ENCODE measurements at places on chromosomes 6 and 20. TPM values are rescaled to one million over a fixed set of nuclear protein-coding genes. Genes with fewer than 3 reads are reported as not detected.

- H3K4me3 ChIP-seq: no peak overlapping the region
- H3K36me3 ChIP-seq: peaks cover 4% of the 10 kb centered on the region
- H3K27ac ChIP-seq: no peak overlapping the region
- H3K27me3 ChIP-seq: no peaks in the 10 kb centered on the region
- no peak for DNase-seq
Observed at GRCh38 chr20:19991308-19991707, 25.9 kb upstream of the NAA20 start.

DNA sequence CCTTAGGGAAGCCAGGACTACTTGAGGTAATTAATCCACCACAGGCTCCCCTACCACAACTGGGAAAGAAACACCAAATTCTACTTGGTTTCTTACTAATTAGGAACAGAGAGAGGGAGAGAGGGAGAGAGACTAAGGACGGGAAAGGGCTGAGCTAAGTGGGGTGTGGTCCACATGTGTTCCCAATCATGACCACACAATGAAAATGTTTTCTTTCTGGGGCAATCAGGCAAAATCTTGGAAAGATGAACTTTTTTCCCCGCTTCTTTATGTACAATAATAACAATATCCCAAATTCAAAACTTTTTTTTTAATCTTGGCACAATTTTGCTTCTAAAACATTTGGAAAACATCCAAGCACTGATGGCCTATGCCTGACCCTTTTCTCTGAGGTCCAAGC lies 734.4 kb downstream of the MAFB start:
- no peak for DNase-seq
- H3K27ac ChIP-seq: no peak overlapping the region
- H3K4me3 ChIP-seq: no peak overlapping the region
- H3K4me1 ChIP-seq: no peaks in the 10 kb centered on the region
- H3K27me3 ChIP-seq: no peaks in the 10 kb centered on the region
- no peaks in the 10 kb centered on the region for H3K36me3 ChIP-seq

- no peak for DNase-seq
- H3K27me3 ChIP-seq: no peaks in the 10 kb centered on the region
- no peak overlapping the region for H3K4me3 ChIP-seq
- no peaks in the 10 kb centered on the region for H3K36me3 ChIP-seq
Observed at GRCh38 chr6:21438986-21439352, 154.6 kb upstream of the SOX4 start.

HLA-B gene
- total RNA-seq: 346 TPM

DNA sequence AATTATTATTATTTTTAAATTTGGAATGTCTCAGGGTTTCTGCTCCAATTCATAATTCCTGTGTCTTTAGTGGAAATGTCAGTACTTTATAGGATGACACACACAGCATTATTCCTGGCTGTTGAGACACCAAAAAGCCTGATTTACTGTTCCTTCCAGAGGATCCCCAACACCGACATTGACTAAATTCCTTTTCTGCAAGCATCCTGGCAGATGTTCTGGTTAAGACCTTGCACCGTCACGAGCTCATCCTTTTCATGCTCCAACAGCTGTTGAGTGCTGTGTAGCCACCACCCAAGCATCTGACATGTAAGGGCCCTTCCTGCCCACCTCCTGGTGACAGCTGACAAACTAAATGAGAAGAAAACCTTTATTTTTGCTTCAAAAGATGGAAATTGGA lies 284.3 kb upstream of the SULF2 start:
- H3K4me3 ChIP-seq: no peak overlapping the region
- DNase-seq: no peak
- H3K27ac ChIP-seq: no peak overlapping the region
- no peaks in the 10 kb centered on the region for H3K4me1 ChIP-seq
- no peaks in the 10 kb centered on the region for H3K36me3 ChIP-seq

DNA sequence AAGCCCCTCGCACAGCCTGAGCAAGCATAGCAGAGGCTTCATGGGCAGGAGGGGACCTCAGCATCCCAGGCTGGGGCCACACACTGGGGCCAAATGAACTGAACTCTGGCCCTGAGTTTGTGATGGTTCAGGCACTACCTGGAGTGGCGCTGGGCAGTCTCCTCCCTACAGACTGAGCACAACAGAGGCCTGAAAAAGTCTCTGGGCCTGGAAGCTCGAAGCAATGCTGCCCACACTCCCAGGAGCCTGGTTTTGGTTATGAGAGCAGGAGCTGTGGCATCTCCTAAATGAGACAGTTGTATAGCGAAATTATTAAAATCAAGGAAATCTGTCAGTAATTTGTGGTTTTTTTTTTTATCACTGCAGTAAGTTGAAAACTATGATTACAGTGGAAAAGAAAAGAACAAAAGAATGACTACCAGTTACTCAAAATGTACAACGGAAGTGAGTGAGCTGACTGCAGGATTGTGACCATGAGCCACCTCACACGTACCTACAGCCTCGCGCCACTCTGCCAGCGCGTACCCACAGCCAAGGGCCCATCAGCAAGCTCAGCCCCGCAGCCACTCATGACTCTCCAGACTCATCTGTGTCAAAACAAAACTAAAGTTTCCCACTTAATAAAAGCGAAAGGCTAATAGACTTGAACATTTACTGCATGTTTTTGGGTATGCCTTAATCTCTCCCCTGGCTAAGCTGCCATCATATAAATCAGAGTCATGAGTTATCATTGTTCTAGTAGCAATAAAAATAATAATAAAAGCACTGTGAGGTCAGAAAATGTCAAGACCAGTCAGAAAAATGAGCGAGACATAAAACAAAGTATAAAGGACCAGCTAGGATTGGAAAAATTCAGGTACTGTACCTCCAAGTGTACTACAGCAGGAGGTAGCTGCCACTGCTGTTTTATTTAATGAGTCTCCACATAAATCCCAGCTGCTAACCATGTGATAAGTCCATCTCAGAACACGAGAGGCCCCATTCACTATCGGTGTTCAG lies 177.0 kb downstream of the FOXC1 start:
- H3K27ac ChIP-seq: no peak overlapping the region
- no peaks in the 10 kb centered on the region for H3K36me3 ChIP-seq
- no peaks in the 10 kb centered on the region for H3K27me3 ChIP-seq
- DNase-seq: no peak
- H3K4me3 ChIP-seq: no peak overlapping the region

WFDC10B gene
- total RNA-seq: not detected

ACTL10 gene
- 0.66 TPM for total RNA-seq

BCAS4 gene
- total RNA-seq: 5.3 TPM

DNA sequence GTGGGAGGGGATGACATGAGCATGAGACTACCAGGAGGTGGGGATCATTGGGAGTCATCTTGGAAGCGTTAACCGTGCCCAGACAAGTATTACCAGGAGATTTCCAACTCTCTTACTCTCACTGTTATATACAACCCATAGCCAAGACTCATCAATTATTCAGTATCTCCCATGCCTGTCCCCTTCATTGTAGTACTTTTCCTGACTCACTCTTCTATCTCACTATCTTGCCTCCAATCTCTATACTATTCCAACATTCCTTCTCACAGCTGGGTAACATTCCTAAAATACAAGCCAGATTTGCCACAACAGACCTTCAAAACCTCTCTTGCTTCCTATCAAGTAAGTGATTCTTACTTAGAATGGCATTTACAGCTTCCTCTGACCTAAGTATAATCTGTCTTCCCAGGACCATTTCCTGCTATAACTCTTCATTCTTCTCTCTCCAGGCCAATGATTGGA lies 226.3 kb upstream of the SMLR1 start:
- no peaks in the 10 kb centered on the region for H3K4me1 ChIP-seq
- no peak overlapping the region for H3K4me3 ChIP-seq
- DNase-seq: no peak
- H3K27me3 ChIP-seq: no peaks in the 10 kb centered on the region
- no peaks in the 10 kb centered on the region for H3K36me3 ChIP-seq
- H3K27ac ChIP-seq: no peak overlapping the region

- no peak for DNase-seq
- H3K36me3 ChIP-seq: no peaks in the 10 kb centered on the region
- H3K4me1 ChIP-seq: peaks cover 22% of the 10 kb centered on the region
- H3K27me3 ChIP-seq: no peaks in the 10 kb centered on the region
- H3K4me3 ChIP-seq: no peak overlapping the region
- H3K27ac ChIP-seq: no peak overlapping the region
Observed at GRCh38 chr6:22906091-22906549, 336.8 kb downstream of the HDGFL1 start.

BPIFB1 gene
- not detected for total RNA-seq

GRCh38 chr6:140731741-140732140 lies 1357.3 kb upstream of the CITED2 start:
- no peak overlapping the region for H3K27ac ChIP-seq
- H3K27me3 ChIP-seq: no peaks in the 10 kb centered on the region
- H3K4me1 ChIP-seq: peaks cover 14% of the 10 kb centered on the region
- no peaks in the 10 kb centered on the region for H3K36me3 ChIP-seq
- no peak overlapping the region for H3K4me3 ChIP-seq

DNA sequence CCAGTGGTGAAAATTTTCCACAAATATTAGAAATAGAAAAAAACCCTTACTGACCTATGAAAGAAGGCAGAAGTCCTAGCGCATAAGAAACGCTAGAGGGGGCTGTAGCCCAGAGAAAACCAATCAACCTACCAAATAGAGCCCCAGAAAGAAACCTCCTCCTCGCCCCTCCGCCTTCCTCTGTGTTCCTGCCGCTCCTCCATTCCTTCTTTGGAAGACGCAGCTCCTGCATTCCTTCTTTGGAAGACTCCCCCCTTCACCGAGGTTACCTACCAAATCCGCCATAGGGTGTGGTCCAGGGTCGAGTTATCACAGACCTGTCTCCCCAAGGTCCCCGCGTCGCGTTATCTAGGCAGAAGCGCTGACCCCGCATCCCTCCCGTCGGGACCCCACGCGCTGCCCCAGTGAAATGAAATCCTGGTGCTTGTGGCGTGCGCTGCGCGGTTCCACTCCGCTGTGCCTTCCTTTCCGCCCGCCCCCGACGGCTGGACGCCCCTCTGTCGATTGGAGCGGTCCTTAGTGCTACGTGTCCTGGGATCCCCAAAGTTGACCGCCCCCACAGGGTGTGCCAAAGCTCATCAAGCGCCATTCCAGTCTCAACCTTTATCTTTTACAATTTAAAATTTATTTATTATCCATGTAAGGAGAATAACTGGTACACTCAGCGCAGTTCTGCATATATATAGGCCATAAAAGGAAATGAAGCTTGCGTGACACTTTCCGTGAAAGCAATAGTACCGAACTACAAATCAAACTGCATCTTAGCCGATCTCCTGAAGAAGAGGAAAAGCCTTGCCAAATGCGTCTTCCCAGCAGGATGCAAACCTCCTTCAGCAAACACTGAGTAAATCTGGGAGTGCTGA lies 13.0 kb downstream of the RPP21 start:
- no peaks in the 10 kb centered on the region for H3K36me3 ChIP-seq
- peak; percentile 89 for DNase-seq
- H3K4me1 ChIP-seq: no peaks in the 10 kb centered on the region
- H3K27ac ChIP-seq: peak overlapping the region; percentile 80
- peak overlapping the region; percentile 51 for H3K4me3 ChIP-seq
- H3K27me3 ChIP-seq: no peaks in the 10 kb centered on the region

PARD6B gene
- 0.83 TPM for total RNA-seq

SIM1 gene
- total RNA-seq: not detected

DNA sequence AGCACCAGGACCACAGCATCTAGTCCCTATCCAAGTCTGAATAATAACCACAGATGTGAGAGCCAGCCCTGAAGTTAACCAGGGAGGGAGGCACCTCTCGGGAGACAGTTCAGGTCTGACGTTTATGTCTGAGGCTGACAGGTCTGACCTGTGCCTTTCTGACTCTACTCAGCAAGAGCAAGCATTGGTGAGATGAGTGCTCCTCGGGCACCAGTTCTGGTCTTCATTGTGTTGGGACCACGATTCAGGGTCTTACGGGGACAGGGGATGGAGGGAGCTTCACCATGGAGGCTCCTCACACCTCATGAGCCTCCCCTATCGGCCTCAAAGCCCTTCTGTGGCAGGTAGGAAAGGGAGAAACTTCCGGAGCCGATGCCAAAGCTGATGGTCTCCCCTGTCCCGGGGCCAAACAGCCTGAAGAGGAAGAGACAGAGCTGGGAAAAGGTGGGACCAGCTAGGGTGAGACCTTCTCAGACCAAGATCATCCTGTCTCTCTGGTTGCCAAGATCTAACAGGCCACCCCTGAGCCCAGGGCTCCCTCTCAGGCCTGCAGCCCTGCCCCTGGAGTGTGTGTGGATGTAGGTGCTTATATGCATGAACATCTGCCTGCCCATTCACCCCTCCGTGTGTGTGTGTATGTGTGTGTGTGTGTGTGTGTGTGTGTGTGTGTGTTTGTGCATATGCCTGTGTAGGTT lies 170.5 kb downstream of the VEGFA start:
- no peak overlapping the region for H3K27ac ChIP-seq
- no peak overlapping the region for H3K4me3 ChIP-seq
- H3K27me3 ChIP-seq: no peaks in the 10 kb centered on the region

- H3K27me3 ChIP-seq: no peaks in the 10 kb centered on the region
- DNase-seq: no peak
- H3K27ac ChIP-seq: peak overlapping the region; percentile 6
Observed at GRCh38 chr6:44569931-44570385, 182.5 kb downstream of the CDC5L start.

DNA sequence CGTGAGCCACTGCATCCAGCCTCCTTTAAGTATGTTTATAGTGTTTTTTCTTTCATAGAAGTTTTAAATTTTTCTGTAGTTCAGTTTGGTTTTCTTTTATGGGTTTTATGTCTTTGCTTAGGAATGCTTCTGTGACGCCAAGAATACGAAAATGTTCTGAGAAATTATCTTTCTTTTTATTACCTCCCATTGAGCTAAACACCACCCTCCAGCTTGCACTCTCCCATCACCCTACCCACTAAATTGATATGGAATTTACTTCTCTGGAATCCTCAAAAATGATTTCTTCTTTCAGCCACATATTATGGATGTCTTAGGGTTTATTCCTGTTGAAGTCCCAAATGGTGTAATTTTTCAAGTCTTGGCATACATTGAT lies 38.1 kb downstream of the JARID2 start:
- no peaks in the 10 kb centered on the region for H3K36me3 ChIP-seq
- no peak overlapping the region for H3K27ac ChIP-seq
- H3K27me3 ChIP-seq: no peaks in the 10 kb centered on the region
- no peak for DNase-seq

GRCh38 chr20:29878777-29879442 lies 1378.6 kb upstream of the DEFB115 start:
- H3K4me3 ChIP-seq: no peak overlapping the region
- H3K27ac ChIP-seq: no peak overlapping the region
- no peaks in the 10 kb centered on the region for H3K27me3 ChIP-seq
- no peaks in the 10 kb centered on the region for H3K4me1 ChIP-seq
- H3K36me3 ChIP-seq: no peaks in the 10 kb centered on the region
- DNase-seq: peak; percentile 67

GRCh38 chr6:136499370-136499769 lies 50.9 kb downstream of the MAP7 start:
- no peaks in the 10 kb centered on the region for H3K4me1 ChIP-seq
- no peaks in the 10 kb centered on the region for H3K36me3 ChIP-seq
- H3K27me3 ChIP-seq: no peaks in the 10 kb centered on the region
- H3K4me3 ChIP-seq: no peak overlapping the region

SMPDL3A gene
- total RNA-seq: 11.9 TPM

DNA sequence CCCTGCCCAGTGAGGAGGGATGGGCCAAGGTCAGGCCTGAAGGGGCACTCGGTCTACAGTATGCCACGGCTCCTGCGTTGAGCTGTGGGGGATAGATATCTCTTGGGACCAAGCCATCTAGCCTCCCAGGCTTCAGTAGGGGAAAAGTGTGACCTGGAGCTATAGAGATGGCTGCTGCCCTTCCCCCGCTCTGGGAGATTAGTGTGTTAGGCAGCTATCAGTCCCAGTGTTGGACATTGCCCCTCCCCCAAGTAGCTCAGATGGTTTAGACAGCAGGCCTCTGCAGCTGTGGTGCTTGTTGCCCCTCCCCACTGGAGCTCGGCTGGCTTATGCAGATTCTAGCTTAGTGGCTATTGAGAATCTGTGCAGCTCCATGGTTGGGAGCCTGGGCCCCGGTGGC lies 56.8 kb downstream of the KHDRBS2 start:
- H3K36me3 ChIP-seq: no peaks in the 10 kb centered on the region
- no peak overlapping the region for H3K4me3 ChIP-seq
- H3K27me3 ChIP-seq: no peaks in the 10 kb centered on the region

Measured in sigmoid colon (tissue), 7 donors.